ENCODE measurements at places on chromosomes 5 and 9.

DNA sequence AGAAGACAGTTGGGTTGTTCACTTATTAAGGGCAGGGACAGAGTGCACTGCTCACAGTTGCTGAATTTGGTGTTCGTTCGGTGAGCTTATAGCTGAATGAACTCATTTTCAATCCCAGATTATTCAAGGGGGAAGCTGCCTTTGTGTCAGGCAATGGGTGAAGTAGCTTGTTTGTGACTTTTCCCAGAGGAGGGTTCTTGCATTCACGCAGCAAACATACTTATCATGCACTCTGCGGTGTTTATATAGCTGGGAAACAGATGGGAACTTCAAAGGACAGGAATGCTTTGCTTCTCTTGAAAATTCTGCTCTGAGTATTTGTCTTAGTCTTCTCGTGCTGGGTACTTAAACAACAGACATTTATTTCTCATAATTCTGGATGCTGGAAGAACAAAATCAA, 64.7 kb upstream of the ABCA1 start:
- DNase-seq, result no peak

GRCh38 chr9:87375397-87376073, 122.1 kb upstream of the DAPK1 start:
- no peak for DNase-seq

DNA sequence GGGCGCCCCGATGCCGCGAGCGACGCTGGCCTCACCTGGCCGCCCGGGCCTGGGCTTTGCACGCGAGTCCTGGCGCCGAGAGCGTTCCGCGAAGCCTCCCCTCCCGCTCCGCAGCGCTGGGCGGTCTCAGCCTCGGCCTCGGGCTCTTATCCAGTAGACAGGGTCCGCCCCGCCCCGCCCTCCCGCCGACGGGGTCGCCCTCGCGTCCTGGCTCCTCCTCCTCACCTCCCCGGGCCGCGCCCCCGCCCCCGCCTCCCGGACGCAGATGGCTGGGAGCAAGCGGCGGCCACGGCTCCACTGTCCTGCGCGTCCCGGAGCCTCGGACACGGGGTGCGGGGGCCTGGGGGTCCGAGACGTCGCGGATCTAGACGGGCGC, at the start of gene SLC6A3:
Gene SLC6A3 (minus strand): TSS at position 128 of the 376 bp plus-strand sequence. CDS start 2,243 bp downstream, outside the sequence.
- DNase-seq, result peak; percentile 59

- DNase-seq, result no peak
These were observed 48.4 kb downstream of the NDFIP1 start for GRCh38 chr5:142156839-142157463.

DNA sequence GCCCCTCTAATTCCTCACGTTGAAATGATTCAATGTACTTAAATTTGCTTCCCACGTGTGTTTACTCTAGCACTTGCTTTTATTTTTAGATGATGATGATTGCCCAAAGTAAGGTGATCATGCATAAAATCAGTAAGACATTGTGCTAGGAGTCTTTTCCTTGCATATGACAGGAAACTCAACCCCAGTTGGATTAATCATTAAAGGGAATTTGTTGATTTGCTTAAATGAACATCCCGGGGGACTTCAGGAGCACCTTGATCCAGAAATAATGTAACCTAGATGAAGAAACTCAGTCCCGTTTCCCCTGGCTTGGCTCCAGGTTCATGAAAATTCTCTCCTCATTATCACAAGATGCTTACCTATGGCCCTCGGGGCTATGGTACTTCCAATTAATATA, 106.1 kb upstream of the STC2 start:
- peak; percentile 2 for DNase-seq

DNA sequence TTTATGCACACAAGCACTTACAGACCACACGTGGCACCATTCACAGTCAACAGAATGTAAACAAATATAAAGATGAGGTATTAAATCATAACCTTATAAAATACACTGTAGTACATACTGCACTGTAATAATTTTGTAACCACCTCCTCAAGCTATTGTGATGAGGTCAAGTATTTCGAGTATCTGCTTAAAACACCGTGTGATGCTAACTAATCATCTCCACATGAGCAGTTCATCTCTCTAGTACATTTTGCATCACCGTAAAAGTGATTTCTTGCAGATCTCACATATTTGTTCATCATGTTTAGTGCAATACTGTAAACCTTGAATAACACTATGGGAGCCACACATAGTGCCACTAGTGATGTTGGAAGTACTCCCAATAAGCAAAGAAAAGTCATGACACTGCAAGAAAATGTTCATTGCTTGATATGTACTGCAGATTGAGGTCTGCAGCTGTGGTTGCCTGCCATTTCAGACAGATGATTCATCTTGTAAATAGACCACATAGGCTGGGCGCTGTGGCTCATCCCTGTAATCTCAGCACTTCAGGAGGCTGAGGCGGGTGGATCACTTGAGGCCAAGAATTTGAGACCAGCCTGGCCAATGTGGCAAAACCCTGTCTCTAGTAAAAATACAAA, 44.3 kb downstream of the FOXB2 start:
- no peak for DNase-seq
